Forelimb muscle (tissue), 1 donor: ENCODE measurements at places on chromosomes 2 and 18.

- no peak for DNase-seq
Observed at GRCh38 chr18:33751613-33752221, 173.7 kb downstream of the ASXL3 start.

- DNase-seq, result no peak
Observed at GRCh38 chr18:5159080-5159479, 38.0 kb downstream of the AKAIN1 start.

DNA sequence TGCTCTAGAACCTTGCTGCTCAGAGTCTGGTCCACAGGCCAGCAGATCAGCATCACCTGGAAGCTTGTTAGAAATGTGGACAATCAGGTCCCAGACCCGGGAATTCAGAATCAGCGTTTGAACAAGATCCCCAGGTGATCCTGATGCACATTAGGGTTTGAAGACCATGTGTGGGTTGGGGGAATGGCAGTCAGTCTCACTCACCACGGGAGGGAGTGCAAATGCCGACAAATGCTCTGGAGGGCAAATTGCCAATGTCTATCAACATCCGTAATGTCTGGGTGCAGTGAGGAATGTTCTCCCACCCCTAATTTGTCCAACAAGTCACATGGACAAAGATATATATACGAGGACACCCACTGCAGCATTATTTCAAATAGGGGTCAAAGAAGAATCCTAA lies 34.5 kb downstream of the INPP5D start:
- DNase-seq, result no peak

DNA sequence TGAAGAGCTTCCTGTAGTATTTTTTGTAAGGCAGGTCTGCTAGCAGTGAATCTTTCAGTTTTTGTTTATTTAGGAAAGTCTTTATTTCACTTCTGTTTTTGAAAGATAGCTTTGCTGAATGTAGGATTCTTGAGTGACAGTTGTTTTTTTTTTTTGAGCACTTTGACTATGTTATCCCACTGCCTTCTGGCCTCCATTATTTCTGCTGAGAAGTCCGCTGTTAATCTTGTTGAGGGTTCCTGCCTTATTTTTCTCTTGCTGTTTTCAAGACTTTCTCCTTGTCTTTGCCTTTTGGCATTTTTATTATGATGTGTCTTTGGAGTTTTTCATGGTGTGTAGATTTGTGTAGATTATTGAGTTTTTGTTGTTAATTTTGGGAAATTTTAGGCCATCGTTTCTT lies 21.9 kb downstream of the RBFA start:
- no peak for DNase-seq

DNA sequence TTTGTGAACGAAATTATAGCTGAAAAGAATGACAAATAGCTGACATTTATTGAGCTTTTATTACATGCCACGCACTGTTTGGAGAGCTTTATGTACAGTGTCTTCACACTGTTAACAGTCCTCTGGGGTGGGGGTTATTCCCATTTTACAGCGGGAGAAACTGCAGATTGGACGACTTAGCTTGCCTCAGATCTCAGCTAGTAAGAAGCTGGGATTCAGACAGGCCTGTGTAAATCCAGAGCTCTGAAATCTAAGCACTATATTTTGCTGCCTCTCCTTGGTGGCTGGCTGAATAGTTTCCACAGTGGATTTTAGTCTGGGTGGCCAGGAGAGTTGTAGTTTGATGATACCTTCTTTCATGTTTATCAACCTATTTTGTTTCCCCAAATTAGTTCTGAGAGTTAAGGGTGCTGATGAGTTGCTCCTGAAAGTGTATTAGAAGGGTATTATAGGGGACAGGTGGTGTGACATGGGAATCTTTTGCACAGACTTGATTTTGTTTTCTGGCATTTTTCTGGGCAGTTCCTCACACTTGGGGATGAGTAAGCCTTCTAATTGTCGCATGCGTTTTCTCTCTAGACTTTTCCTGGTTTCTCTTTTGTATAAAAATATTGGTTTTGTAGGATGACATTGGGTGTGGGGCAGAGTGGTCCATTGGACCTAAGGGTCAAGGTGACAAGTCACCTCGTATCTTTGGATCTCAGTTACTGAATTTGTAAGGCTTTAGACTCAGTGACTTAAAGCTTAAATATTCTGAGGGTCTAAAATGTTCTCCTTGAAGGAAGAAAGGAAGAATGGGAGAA lies 1.5 kb downstream of the ACSL3 start:
- DNase-seq, result peak; percentile 60

DNA sequence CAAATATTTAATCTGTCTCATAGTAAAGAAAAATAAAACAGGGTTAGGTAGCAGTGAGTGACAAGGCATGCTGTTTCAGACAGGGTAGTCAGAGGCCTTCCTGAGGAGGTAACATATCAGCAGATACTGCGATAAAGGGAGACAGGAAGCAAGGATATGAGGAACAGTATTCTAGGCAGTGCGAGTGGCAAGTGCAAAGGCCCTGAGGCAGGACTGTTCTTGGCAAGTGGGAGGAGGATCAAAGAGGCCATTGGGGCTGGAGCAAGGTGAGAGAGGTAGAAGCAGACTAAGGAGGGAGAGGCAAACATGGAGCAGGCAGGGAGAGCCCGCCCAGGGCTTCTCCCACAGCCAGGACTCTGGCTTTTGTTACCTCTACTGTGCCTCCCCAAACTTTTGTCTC lies 33.6 kb downstream of the GAD1 start:
- no peak for DNase-seq

GRCh38 chr18:25244170-25244569 lies 107.8 kb downstream of the ZNF521 start:
- no peak for DNase-seq

GRCh38 chr2:217669831-217670230 lies 333.0 kb downstream of the TNS1 start:
- DNase-seq, result no peak

DNA sequence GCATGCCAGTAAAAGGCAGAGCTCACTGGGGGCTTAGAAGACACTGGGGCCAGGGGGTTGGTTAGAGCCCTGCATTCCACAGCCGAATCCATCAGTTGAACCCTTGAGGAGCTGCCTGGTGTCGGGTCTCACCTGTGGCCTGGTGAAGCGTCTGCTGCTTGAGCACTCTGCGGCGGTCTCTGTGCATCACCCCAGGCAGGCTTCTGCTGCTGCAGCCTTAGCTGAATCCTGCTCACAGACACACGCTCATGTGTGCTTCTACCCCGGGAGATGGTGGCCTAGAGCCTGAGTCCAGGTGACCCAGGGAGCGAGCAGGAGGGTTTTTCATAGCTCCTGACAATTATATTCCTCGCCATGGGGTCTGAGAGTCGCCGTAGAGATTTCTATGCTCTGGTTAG lies 192.1 kb downstream of the MGAT5 start:
- no peak for DNase-seq

DNA sequence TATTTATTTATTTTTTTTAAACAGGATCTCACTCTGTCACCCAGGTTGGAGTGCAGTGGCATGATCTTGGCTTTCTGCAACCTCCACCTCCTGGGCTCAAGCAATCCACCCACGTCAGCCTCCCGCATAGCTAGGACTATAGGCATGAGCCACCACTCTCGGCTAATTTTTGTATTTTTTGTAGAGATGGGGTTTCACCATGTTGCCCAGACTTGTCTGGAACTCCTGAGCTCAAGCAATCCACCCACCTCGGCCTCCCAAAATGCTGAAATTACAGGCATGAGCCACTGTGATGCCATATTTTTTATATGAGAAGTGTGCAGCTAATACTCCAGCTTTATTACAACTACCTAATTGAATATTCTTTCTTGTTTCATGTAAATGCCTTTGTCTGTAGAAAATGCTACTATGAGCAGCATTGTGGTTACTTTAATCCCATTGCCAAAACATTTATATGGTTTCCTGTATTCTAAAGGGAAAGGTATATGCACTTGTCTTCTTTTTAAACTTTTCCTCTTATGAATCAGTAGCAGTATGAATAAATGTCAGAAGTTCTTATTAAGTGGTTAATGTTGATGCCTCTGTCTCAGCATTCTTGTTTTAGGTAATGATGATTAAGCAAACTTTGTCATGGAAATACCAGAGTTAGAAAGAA lies 9.5 kb upstream of the BCL2L11 start:
- no peak for DNase-seq

DNA sequence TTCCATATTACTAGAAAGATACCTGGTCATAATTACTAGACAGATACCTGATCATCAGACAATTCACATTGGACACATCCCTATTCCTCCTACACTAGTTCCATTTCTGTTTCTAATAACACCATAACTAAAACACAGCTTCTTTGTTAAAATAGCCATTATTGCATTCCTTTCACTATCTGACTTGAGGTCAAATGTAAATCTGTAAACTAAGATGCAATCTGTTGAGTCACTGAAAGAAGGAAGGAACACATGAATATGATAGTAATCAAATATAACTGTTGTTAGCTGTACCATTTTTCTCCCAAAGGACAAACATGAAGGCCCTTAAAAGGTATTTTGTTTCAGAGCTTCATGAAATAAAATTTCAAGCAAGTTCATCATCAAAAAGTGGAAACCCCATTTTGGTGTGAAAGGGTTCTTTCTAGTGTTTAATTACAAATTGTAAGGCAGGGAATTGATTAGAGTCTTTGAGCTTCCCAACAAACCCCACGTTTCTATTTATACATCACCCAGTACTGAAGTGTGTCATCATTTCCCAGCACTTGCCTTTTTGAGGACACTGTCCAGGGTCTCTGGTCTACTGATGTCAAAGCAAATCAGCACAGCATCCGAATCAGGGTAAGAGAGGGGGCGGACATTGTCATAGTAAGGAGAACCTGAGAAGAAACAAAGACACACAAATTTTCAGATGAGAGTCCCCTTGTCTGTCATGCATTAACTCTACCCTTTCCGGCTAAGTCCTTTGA lies 13.0 kb downstream of the RND3 start:
- no peak for DNase-seq

DNA sequence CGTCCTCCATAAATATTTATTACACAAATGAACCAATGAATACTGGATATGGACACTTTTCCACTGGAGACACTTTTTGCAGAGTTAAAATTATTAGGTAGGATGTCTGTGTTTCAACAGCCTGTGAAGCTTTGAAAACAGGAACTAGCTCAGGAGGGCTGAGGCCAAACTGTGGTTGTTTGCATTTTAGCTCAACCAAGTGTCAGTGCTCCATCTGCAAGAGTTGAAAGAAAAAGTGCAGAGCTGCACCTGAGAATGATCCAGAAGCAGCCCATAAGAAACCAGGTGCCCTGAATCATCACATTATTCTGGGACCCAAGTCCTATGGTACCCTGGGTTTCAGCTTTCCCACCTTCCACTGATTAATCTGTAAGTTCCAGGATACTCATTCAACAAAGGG lies 180.4 kb downstream of the TRIB2 start:
- DNase-seq, result no peak

- DNase-seq, result no peak
Observed at GRCh38 chr2:72127401-72128058, 20.1 kb downstream of the CYP26B1 start.

- DNase-seq, result no peak
Observed at GRCh38 chr2:37648331-37649011, 23.0 kb downstream of the CDC42EP3 start.
